ENCODE measurements at places on chromosomes 6 and 20.

GRCh38 chr20:3031524-3032147 lies 11.8 kb upstream of the GNRH2 start:
- no peak for DNase-seq

DNA sequence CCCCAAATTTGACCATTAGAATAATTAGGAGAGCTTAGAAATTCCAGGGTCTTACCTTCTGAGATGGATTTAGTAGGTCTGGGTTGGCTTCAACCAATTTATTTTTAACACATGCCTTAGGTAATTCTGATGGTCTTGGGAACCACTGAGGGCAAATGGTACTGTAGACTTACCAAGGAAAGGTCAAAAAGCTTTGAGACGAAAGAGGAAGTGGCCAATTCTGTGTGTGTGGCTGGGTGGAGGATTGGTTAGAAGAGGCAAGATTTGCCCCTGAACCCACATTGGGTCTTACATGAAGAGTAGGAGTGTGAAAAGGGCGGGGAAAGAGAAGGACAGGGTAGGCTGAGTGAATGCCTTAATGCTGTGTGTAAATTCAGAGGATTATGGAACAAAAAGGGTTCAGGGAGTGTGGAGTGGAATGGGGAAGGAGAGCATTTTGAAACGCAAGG lies 2.7 kb downstream of the ITCH start:
- DNase-seq = no peak

- DNase-seq = no peak
Observed at GRCh38 chr6:147109707-147110106, 94.5 kb upstream of the STXBP5 start.

DNA sequence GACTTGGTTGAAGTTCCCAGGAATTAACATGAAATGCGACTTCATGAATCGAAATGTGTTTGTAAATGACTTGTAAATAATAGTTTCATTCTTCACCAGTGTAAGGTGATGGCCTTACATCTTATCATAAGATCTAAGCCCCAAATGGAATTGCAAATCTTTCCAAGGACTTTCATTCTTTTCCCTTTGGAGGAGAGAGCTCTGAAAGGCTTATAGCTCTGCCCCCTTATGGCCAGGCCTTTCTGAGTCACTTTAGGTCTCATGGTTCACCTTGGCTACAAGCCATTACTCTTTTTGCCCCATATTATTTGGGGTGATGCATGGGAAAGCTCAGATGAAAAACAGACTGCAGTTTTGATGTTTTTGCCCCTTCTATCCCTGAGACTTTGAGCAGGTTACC lies 209.1 kb upstream of the BMP2 start:
- no peak for DNase-seq

GRCh38 chr6:119241111-119241465 lies 108.5 kb downstream of the MAN1A1 start:
- no peak for DNase-seq

GRCh38 chr6:135148889-135149288 lies 32.2 kb upstream of the MYB start:
- no peak for DNase-seq

GRCh38 chr6:15504581-15505350 lies 158.1 kb downstream of the DTNBP1 start:
- DNase-seq = peak; percentile 79

GRCh38 chr20:39576771-39577170 lies 614.6 kb downstream of the DHX35 start:
- DNase-seq = no peak

GRCh38 chr6:14709066-14709670 lies 536.7 kb upstream of the JARID2 start:
- DNase-seq = no peak

DNA sequence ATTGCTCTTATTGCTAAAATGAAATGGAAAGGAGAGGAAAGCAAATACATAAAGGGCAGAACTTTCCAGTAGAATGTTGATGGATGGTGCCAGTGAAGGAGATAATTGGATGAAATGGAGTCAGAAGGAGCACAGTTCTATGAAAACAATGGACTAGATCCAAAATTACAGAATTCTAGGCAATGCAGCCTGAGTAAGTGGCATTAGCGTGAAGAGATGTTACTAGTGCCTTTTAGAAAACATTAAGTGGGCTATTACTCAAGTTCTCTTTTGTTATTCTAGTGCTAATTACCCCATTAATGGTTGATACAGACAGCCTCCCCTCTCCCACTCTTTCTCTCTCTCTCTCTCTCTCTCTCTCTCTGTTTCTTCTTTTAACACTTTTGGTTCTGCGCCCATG lies 209.5 kb upstream of the RGS17 start:
- DNase-seq = no peak

DNA sequence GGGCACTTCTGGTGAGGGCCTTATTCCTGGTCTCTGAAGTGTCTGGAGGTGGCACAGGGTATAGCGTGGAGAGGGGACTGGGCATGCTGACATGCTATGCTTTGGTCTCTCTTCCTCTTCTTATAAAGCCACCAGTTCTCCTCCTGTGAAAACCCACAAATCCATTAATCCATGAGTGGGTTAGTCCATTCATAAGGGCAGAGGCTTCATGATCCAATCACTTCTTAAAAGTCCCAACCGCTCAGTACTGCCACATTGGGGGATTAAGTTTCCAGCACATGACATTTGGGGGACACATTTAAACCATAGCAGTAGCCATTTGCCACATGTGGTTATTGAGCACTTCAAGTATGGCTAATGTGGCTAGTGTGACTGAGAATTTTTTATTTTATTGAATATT lies 3.8 kb upstream of the TRIB3 start:
- DNase-seq = no peak

- DNase-seq = no peak
Observed at GRCh38 chr6:34182751-34183531, 37.1 kb upstream of the GRM4 start.

GRCh38 chr6:132279592-132280139 lies 121.6 kb downstream of the MOXD1 start:
- DNase-seq = peak; percentile 84

GRCh38 chr20:59580991-59581401 lies 23.3 kb upstream of the PHACTR3 start:
- DNase-seq = no peak

GRCh38 chr20:36200451-36200850 lies 35.8 kb upstream of the AAR2 start:
- DNase-seq = no peak

GRCh38 chr20:5080384-5080877 lies 39.3 kb downstream of the PCNA start:
- DNase-seq = no peak

- DNase-seq = no peak
Observed at GRCh38 chr6:154894902-154895301, 100.2 kb upstream of the TIAM2 start.

DNA sequence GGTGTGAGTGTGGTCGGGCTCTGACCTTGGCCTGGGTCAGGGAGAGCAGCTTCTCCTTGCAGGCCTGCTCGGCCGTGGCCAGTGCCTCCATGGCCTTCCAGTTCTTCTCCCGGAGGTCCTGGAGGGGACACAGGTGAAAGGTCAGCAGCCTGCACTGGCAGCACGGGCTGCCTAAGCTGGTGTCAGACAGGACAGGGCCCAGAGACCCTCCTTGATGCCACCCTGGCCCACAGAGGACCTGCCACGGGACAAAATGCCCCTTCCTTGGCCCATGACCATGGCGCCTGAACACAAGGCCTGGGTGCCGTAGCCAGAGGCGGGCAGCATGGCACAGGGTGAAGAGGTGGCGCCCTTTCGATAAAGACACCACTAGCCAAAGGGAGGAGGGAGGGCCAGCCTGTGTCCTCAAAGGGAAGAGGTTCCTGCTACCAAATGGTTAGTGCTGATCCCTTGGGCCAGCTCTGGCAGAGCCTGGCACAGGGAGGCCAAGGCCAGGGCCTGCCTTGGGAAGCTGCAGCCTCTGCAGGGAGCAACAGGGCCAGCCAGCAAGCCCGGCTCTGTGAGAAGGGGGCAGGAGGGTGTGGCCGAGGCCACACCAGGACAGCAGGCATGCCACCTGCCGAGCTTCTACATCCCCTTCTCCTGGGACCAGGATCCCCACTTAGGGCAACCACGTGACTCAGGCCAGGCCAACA lies 54.8 kb downstream of the DSTN start:
- DNase-seq = peak; percentile 26

GRCh38 chr6:79833964-79834284 lies 113.4 kb downstream of the ELOVL4 start:
- no peak for DNase-seq

DNA sequence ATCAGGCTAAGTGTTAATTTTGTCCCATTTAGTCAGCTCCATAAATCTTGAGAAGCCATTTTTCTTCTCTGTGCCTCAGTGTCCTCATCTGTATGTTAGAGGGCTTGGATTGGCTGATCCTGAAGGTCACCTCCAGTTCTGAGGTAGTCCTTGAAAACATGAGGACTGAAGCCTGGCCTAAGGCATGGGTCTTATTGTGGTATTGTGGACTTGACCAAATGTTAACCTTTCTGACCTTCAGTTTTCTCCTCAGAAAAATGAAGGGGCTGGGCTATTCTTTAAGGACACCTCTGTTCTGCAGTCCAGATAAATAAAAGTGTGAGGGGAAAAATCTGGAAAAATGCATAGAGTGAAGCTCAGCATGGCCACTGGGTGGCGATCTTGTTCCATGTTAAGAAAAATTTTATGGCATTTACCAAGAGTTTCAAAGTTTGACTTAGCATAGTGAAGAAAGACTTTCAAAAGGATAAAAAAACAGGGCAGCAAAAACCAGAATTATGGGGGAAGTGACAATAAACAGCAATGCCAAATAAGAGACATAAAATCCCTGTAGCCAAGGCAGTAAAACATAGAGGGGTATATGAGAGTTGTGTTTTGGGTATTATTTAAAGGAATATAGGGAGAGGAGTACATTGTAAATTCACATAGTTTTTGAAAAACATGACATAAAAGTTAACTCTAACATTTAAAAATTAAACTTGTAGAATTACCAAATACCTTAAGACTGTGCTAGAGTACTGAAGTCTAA lies 13.2 kb upstream of the TFB1M start:
- no peak for DNase-seq

- DNase-seq = no peak
Observed at GRCh38 chr6:108777536-108777935, 70.7 kb upstream of the ARMC2 start.

- DNase-seq = peak; percentile 69
Observed at GRCh38 chr6:125314009-125314581, 12.3 kb upstream of the HDDC2 start.

GRCh38 chr6:117265410-117266256 lies at the start of gene VGLL2:
VGLL2 (plus strand) TSS chr6:117265558; CDS start chr6:117265764, 206 bp downstream.
- DNase-seq = no peak

GRCh38 chr6:98823428-98824161 lies 10.8 kb upstream of the POU3F2 start:
- no peak for DNase-seq

GRCh38 chr6:117303323-117303722 lies 38.0 kb downstream of the VGLL2 start:
- DNase-seq = no peak

GRCh38 chr6:84669945-84670344 lies 94.5 kb downstream of the TBX18 start:
- DNase-seq = no peak

GRCh38 chr6:128337619-128338018 lies 182.8 kb downstream of the PTPRK start:
- DNase-seq = no peak

- DNase-seq = no peak
Observed at GRCh38 chr6:2360716-2361115, 115.3 kb upstream of the GMDS start.

GRCh38 chr6:31725502-31726350 lies 2.6 kb downstream of the MPIG6B start:
- DNase-seq = no peak

GRCh38 chr6:6590530-6590929 lies 2.0 kb downstream of the LY86 start:
- no peak for DNase-seq

DNA sequence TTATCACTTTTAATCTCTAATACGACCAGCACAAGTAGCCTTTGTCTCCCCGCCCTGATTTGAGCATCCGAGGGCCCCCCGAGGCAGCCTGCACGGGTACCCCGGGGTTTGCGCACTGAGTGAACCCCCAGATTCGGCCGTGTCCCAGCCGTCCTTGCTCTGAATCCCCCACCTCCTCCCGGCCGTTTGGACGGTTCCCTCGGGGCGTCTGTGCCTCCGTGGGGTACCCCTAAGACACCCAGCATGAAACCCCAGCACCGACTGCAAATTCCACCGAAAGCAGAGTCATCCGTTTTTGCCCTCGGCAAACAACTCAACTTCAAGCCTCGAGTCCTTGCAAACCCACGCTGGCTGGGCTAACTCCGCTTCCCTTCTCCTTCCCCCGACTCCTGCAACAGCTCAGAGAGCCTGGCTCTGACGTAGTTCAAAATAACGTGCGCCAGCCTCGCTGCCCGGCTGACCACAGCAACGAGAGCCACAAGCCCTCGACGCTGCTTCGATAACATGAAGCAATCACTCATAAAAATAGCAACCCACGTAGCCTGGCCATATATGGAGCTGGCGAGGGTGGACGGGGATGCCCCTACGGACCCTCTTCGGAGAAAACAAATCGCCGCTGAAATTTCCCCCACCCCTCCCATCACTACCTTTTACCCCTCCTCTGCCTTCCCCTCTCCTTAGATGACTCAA lies 764 bp upstream of the SNAP25 start:
- peak; percentile 77 for DNase-seq

DNA sequence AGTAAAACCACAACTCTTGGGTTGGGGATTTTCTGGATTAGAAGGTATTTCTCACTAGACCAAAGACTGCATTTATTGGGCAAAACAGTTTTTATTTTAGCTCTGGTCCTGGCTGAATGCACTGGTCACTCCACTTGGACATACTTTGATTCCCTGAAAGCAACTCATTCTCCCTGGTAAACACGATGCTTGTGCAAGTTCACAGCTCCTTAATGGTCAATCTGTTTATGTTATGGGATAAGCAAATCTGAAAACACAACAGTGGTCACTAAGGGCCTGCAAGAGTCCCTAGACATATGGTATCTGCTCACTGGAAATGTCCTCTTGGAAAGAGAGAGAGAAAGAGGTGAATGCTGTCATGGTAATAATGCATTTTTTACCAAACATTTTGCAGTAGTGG lies 559.8 kb downstream of the CDH26 start:
- no peak for DNase-seq

- no peak for DNase-seq
Observed at GRCh38 chr6:44470746-44471145, 83.2 kb downstream of the CDC5L start.

DNA sequence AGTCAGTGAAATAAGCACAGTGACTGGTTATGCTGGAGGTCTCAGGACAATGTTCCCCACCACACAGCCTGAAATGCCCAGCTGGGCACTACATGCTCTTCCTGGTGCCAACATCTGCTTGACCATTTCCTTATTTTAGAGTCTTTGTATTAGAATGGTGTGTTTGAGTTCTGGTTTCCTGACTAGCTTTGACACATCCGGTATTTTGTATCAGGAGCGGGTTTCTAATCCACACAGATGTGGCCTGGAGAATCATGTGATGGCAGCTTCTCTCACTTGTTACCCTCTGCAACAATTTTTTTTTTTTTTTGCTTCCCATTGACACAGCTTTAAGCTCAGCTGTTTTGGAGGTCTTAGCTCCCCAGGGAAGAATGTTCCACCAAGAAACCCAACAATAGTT lies 164.5 kb upstream of the CST7 start:
- DNase-seq = no peak

- DNase-seq = no peak
Observed at GRCh38 chr6:36963451-36964290, 9.1 kb downstream of the PI16 start.

All from dorsolateral prefrontal cortex (tissue), 122 donors.